Thyroid gland (tissue), 4 donors: ENCODE measurements at places on chromosomes 2 and 18. TPM values are rescaled to one million over a fixed set of nuclear protein-coding genes. Genes with fewer than 3 reads are reported as not detected.
A peak's percentile ranks its signal among the peaks of the same experiment; 100 is the strongest.

The RGPD3 gene
- total RNA-seq: 0.63 TPM

The COL4A4 gene
- 41.7 TPM for total RNA-seq

The TBR1 gene
- not detected for total RNA-seq

The CRACDL gene
- 5.2 TPM for total RNA-seq

The SRD5A2 gene
- total RNA-seq: not detected

The CDH7 gene
- total RNA-seq: not detected

The SATB2 gene
- 2.9 TPM for total RNA-seq

The ST8SIA5 gene
- total RNA-seq: not detected

The HOXD8 gene
- 4.1 TPM for total RNA-seq

The CPSF3 gene
- 21.7 TPM for total RNA-seq

The RFX8 gene
- not detected for total RNA-seq

The RPRM gene
- total RNA-seq: not detected

The DPP10 gene
- not detected for total RNA-seq

The SPHKAP gene
- 1.6 TPM for total RNA-seq

The ADD2 gene
- total RNA-seq: 1.9 TPM

- no peak for DNase-seq
Observed at GRCh38 chr2:15265889-15266288, 295.2 kb downstream of the NBAS start.

GRCh38 chr2:240127911-240128607 is 8.0 kb downstream of the COPS9 start:
- no peak for DNase-seq

- DNase-seq: no peak
Observed at GRCh38 chr2:152622219-152622618, 95.0 kb downstream of the PRPF40A start.

DNA sequence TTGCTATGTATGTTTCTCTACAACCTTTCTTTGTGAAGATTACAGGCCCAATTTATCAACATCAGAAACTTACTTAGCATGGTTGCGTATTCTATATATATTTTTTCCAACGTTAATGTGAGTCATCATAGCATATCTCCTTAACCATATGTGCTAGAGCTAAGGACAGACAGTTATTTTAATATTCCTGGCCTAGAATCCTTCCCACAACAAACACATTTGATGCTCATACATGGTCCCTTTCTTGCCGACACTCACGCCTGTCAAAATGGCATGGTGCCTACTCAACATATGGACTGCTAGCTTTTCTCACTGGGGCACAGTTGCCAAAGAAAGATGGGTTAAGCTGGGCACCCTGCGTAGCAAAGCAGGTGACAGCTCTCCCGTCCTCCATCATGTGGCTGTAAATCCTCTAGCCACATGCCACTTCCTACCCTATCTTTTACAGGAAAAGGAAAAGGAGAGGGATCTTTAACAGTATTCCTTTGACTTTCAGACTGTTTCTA is 75.2 kb upstream of the GALNT5 start:
- DNase-seq: no peak

DNA sequence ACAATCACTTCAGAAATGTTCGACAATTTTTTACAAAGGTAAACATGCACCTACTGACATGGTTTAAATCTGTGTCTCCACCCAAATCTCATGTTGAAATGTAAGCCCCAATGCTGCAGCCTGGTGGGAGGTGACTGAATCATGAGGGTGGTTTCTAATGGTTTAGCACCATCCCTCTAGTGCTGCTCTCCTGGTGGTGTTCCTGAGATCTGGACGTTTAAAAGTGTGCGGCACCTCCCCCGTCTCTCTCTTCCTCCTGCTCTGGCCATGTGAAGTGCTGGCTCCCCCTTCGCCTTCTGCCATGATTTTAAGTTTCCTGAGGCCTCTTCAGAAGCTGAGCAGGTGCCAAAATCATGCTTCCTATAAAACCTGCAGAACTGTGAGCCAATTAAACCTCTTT is 28.3 kb downstream of the MAP3K2 start:
- peak; percentile 20 for DNase-seq

GRCh38 chr2:112026509-112026908 is 28.6 kb upstream of the TMEM87B start:
- no peak for DNase-seq

- no peak for DNase-seq
Observed at GRCh38 chr2:124112206-124112605, 87.1 kb downstream of the CNTNAP5 start.

DNA sequence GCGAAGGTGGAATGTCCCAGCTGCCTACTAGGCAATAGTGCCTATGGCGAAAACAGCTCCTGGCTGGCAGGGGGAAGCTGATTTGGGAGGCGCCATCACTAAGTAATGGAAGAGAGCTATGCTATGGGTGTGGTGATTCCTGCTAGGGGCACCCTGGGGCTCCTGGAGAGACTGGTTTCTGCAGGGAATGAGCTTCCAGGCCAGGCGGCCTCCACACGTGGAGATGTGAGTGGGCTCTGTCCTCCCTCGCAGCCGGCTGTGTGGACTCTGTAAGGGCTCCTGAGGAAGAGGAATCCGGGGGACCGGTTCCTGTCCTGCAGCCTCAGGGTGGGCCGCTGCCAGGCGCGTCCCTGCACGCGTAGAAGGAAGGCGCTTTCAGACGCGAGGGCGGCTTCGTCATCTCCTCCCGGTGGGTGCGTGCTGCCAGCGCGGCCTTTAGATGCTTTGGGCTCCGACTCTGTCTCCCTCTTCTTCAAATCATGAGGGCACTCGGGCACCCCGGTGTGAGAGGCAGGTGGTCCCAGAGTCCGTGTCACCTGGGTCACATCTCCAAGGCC is 55.5 kb upstream of the ANKRD62 start:
- DNase-seq: no peak

- DNase-seq: no peak
Observed at GRCh38 chr2:231343006-231343710, 52.4 kb upstream of the B3GNT7 start.

GRCh38 chr2:229022652-229023051 is 248.4 kb downstream of the PID1 start:
- no peak for DNase-seq

DNA sequence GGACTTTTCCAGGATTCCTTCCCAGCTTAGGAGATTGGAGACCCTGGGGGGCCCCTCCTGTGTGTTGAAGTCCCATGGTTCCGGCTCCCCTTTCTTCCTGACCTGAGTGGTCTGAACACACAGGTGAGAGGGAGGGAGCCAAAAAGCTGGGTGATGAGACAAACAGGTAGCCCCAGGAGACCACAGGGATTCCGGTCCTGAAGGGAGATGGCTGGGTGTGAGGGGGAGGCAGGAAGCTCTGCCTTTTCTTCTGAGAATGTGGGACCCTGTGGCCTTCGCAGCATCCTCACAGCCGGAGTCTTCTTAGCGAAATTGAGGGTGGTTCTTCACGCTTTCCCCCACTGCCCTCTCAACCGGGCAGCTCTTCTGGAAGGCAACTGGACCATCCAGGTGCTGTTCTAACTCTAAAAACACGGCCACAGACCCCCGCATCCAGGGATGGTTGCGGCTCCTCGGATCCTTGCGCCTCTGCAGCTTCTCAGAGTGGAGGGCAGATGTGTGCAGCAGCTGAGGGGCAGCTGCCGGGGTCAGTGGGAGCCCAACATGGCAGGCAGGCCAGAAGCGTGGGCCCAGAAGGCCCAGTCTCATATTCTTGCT is 4.4 kb downstream of the SLC66A3 start:
- no peak for DNase-seq

DNA sequence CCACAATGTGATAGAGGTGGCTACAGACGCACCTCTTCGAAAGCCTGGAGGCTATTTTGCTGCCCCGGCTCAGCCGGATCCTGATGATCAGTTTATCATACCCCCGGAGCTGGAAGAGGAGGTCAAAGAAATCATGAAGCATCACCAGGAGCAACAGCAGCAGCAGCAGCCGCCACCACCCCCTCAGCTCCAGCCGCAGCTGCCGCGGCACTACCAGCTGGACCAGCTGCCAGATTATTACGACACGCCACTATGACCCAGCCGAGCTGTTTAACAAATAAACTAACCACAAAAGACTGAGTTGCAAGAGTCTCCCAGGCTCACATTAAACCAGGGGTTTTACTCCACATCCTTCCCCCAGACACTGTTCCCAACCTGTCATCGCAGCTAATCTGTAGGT is 263.8 kb downstream of the PHLPP1 start:
- DNase-seq: no peak

DNA sequence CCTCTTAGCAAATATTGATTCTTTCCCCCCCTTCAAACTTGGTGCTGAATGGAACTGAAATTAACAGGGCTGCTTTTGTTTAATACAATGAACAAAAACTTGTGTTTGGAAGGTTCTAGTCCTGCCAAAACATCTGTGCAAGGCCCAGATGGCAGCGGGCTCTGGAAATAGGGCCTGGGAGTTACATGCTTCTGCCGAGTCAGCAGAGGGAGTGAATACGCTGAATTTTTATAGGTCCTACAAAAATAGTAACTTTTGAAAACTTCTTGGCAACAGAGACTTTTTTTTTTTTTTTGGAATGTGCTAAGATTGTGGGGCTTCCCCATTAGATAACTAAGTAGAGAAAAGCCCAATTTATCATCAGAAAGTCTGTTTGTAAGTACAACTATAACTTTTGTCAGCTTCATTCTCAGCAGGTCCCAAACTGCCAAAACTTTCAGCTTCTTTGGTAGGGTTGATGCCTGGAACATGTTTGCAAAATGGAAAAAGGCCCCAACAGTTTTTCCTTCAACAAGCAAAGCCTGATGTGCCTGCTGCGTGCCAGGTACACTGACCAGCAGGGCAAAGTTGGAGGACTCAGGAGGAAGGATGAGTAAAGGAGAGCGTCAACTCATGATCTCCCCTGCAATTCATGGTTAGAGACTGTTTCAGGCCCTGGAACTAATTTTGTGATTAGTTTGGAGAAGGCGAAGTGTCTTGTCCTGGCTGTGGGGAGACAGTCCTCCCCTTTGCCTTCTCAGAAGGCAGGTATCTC is 45.1 kb upstream of the HDAC4 start:
- no peak for DNase-seq

DNA sequence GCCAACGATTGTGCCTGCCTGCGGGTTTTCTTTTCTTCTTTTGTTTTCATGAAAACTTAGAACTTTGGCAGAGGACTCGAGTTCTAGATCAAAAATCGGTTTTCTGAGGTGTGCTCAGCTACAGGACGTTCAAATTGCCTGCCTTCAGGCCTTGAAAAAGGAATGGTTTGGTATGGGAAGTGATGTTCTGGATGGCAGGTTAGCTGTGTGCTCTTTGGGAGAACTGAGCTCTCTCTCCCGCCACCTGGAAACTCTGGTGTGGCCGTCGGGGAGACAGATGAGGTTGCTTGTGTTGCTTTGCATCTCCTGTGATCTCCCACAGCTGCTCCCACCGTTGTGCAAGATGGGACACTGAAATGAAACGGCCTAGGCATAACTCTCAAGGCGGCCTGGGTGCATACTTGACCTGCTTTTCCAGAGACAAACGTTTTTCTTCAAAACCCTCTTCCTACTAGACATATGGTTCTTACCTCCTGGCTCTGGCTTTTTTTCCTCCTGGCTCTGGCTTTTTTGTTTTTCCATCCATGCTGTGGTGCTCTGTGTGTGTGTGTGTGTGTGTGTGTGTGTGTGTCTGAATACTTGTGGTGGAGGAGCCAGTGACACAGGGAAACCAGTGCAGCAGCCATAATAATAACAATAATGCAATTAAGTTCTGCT is 2.0 kb downstream of the FMNL2 start:
- peak; percentile 56 for DNase-seq

- no peak for DNase-seq
Observed at GRCh38 chr2:184860744-184861143, 262.4 kb downstream of the ZNF804A start.

GRCh38 chr2:168692132-168692744 is 110.2 kb upstream of the NOSTRIN start:
- DNase-seq: no peak

- no peak for DNase-seq
Observed at GRCh38 chr18:55404832-55405465, 183.0 kb downstream of the TCF4 start.

DNA sequence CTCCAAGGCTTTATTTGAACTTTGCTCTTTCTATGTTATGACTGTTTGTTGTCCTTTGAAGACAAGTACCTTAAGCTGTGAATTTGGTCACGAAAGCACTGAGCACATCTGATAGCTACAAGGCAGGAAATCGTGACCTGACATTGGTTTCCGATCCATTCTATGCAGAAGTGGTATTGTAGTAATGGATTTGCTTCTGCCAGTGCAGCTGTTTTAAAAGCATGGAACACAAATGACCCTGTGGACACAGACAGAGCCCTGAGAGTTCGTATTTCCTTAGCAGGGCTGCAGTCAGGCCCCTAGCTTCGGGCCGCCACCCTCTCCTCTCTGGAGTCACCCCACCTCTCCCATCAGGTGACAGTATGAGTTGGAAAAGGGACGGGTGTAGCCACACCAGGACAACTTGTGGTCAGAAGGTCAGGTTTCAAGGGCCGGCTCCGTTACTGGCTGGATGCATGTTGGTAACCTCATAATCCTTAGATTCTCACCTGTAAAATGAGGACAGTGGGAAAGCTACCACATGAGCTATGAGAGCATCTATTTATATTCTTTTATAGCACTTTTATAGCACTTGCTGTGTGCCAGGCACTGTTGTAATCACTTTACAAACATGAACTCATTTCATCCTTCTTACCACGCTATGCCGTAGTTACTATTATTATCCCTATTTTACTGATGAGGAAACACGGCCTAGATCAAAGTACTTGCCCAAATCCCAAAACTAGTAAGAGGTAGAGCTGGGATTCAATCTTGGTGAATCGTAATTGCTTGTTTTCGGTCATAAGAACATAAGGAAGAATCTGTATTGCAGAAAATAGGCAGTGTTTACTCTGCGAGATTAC is 70.2 kb downstream of the SPATS2L start:
- no peak for DNase-seq

- DNase-seq: no peak
Observed at GRCh38 chr2:162002623-162003235, 71.3 kb downstream of the DPP4 start.

- DNase-seq: no peak
Observed at GRCh38 chr18:48997681-48997984, 46.9 kb upstream of the SMAD7 start.
